Endodermal cell (in vitro differentiated cells): ENCODE measurements at places on chromosomes 6 and 20. TPM values are rescaled to one million over a fixed set of nuclear protein-coding genes. Genes with fewer than 3 reads are reported as not detected.
A peak's percentile ranks its signal among the peaks of the same experiment; 100 is the strongest.

ANKRD66 gene
- not detected in 3 replicates for total RNA-seq

- no peak for DNase-seq
These were observed 41.1 kb upstream of the CAP2 start for GRCh38 chr6:17352302-17352701.

GRCh38 chr6:168493976-168494375 lies 53.0 kb downstream of the SMOC2 start:
- DNase-seq, result no peak

DNA sequence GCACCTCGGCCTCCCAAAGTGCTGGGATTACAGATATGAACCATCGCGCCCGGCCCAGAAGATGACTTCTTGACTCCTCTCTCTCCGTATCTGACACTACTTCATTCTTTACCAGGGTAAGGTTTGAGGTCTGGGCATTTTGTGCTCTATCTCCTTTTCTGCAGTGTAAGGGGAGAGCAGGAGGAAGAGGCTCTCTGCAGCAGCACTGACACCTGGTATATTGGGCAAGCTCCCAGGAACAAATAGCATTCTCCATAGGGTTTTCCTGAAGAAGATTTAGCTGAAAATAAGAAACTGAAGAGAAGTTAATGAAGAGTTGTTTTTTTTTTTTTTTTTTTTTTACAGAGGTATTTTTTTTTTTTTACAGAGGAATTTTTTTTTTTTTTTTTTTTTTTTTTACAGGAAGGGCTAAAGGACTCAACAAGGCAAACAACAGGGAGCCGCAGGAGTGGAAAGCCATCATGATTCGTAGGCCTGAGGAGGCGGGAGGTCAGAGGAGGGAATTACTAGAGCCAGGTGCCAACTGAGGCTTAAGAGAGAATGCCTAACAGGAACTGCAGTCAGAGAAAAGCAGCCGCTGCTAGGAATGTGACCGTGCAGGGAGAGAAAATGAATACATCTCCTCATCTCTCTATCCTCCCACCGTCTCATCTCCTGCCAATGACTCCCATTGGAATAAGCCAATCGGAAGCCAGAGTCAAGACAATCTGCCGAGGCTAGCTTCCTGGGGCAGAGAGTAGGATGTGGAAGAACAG lies 34.7 kb upstream of the ADGRF4 start:
- DNase-seq, result peak; percentile 86

GRCh38 chr20:57482148-57482547 lies 42.8 kb downstream of the CTCFL start:
- DNase-seq, result peak; percentile 46

SMOC2 gene
- total RNA-seq, result 0.45 TPM in 1 of 3 replicates, not detected in the others

ECT2L gene
- not detected in 3 replicates for total RNA-seq

SFTA2 gene
- total RNA-seq, result not detected in 3 replicates

DNA sequence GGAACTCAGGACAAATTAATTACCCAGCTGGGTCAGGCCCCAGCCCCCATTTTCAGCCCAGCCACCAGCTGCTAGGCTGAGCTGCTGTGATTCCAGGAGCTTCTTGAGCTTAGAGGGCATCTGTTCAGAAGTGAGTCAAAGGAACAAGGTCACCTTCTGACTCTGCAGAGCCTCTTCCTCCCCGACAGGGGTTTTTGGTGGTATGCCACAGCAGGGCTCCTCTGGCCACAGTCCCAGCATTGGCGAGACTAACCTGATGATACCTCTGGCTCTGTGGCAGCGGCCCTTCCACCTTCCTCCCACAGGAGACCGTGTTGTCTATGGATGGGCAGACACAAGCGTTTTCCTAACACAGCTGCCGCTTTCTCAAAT lies 39.7 kb downstream of the ZC3H12D start:
- DNase-seq, result no peak

DNA sequence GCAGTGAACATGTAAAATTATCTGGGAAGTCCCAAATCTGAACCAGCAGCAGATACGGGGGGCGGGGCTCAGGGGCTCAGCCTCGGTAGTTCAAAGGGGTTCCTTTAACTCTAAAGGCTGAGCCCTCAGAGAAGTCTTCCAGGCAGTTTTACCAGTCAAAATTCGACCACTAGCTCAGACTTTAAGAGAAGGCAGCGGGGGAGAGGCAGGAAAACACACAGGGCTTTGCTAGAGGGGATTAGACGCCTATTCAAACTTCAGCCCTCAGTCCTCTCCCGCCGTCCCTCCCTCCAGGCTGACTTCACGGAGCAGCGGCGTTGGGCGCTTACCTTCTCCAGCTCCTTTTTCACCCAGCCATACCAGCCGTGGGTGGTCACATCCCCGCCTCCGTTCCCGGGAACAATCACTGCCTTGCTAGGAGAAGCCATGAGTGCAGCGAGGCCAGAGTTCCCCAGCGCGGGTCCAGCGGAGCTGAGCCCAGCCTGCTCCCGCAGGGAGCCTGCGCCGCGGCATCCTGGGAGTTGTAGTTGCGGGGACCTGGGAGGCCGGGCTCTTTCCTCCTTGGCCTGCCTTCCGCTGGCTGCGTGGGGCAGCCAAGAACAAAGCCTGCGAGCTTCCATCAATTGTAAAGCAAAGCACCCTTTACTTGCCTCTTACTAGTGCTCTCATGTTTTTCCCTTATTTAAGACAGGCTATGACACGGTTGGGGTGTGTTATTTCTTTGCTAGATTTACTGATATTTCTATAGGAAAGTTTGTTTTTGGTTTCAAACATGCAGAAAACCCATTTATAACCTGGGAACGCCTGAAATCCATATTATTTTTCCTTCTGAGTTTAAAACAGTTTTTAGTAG lies at the start of gene RBBP9:
Gene RBBP9, minus strand, starts transcription at position 486 of the 853 bp plus-strand sequence. Its CDS starts 58 bp downstream, at position 428.
- DNase-seq, result peak; percentile 97

- no peak for DNase-seq
These were observed 102.7 kb downstream of the AGPAT4 start for GRCh38 chr6:161171207-161171606.

DNA sequence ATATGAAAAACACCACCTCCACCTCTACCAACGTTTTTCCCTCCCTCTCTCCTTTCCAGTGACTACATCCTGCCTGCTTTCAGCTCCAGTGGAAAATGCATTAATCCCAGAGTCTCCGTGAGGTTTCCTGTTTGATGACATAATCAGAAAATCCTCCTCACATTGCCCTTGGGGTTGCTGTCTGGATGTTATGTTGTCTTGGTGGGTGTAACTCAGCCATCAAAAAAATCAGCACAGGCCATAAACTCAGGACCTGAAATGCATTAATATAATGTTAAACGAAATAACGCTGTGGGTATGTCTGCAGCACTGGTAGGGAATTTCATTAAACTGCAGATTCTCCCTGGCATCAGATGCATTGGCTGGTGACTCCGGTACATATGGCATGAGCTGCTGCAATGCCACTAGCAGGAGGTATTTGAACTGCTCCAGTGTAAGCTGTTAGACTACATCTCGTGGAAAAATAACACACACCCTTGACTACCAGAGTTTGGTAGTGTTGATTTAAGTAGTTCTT lies 297.8 kb downstream of the PRL start:
- DNase-seq, result no peak

GRCh38 chr6:37391120-37391519 lies 37.3 kb downstream of the RNF8 start:
- no peak for DNase-seq

- no peak for DNase-seq
These were observed 7.7 kb downstream of the SHLD1 start for GRCh38 chr20:5757949-5758348.

GRCh38 chr6:86942769-86943516 lies 5.6 kb downstream of the HTR1E start:
- no peak for DNase-seq
